ENCODE measurements at places on chromosomes 3 and 15.

GRCh38 chr3:178028933-178029332 lies 507.3 kb upstream of the KCNMB2 start:
- no peak for DNase-seq

DNA sequence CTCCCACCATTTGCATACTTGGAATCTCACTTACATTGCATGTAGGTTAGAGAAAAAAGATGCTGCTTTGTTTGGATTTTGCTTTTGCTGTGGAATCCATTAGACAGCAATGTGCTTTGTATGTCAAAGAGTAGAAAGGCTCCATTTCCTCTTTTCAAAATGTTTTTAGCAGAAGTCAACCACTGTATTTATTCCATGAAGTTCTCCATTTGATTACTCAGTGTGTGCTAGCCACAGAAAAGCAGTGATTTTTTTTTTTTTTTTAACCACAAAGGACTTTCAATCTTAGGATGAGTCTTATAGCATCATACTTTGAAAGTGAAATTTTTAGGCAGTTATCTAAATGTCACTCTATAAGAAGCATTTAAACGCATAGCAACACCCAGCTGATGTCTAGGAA lies 285.0 kb upstream of the ADAMTS9 start:
- no peak for DNase-seq

GRCh38 chr15:62075595-62076277 lies 9.0 kb downstream of the C2CD4A start:
- DNase-seq: no peak

DNA sequence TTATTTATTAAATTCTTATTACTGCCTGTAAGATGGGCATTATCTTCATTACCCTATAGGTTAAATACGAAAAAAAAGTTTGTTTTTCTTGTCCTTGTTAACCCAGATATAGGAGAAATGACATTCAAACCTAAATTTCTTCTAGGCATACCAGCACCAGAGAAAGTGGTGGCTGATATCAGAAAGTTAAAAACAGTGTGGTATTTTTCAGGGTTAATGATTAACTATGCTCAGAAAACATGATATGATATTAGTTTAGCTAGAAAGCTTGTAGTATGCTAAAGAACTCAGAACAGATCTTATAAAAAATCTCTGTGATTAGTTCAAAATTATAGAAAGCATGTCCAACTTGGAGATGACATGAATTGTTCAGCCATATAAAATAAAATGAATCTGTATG lies 630.5 kb upstream of the EPHA6 start:
- no peak for DNase-seq

DNA sequence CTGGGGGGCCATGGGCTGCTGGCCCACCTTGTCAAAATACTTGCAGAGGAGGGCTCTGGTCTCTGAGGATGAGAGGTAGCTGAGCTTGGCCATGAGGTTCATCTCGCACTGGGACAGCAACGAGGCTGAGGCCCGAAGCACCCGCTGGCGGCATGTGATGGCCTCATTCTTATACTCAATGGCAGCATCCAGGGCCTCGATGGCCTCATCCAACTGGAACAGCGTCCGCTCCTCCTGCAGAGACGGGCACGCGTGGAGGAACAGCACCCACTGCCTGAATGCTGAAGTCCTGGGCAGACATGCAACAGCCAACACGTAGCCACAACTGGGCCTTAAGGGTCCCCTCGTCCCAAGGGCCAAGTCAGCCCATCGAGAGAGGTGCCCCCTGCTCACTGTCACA lies 25.0 kb downstream of the KIF7 start:
- no peak for DNase-seq

DNA sequence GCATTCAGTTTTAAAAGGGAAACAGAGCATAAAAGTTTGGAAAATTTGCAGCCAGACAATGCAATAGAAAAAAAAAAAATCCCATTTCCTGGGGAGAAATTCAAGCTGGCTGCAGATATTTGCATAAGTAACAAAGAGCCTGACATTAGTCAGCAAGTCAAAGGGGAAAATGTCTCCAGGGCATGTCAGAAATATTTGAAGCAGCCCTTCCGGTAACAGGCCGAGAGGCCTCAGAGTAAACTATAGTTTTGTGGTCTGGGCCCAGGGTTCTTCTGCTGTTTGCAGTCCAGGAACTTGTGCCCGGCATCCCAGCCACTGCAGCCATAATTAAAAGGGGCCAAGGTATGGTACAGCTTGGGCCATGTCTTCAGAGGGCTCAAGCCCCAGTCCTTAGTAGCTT lies 411.6 kb upstream of the BCHE start:
- DNase-seq: no peak

DNA sequence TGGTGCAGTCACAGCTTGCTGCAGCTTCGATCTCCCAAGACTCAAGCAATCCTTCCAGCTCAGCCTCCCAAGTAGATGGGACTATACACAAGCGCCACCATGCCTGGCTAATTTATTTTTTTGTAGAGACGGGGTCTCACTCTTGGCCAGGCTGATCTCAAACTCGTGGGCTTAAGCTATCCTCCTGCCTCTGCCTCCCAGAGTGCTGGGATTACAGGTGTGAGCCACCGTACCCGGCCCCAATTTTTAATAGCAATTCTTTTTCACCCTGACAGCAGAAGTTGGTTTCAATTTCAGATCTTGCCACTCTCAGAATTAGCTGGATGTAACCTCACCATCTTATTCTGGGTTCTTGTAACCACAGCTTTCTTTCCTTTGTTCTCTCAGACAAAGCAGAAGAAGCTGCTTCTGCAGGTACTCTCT lies 64.8 kb downstream of the TRIM71 start:
- DNase-seq: no peak
